ENCODE measurements at places on chromosomes 2 and 18.

- no peak for DNase-seq
These were observed 118.9 kb downstream of the WDR7 start for GRCh38 chr18:56770097-56770496.

- no peak for DNase-seq
These were observed 44.3 kb upstream of the SCLY start for GRCh38 chr2:238016526-238016925.

GRCh38 chr2:218152172-218152571 is 14.6 kb downstream of the CXCR1 start:
- DNase-seq: no peak

- DNase-seq: no peak
These were observed 187.6 kb downstream of the PTPRM start for GRCh38 chr18:7754725-7755181.

DNA sequence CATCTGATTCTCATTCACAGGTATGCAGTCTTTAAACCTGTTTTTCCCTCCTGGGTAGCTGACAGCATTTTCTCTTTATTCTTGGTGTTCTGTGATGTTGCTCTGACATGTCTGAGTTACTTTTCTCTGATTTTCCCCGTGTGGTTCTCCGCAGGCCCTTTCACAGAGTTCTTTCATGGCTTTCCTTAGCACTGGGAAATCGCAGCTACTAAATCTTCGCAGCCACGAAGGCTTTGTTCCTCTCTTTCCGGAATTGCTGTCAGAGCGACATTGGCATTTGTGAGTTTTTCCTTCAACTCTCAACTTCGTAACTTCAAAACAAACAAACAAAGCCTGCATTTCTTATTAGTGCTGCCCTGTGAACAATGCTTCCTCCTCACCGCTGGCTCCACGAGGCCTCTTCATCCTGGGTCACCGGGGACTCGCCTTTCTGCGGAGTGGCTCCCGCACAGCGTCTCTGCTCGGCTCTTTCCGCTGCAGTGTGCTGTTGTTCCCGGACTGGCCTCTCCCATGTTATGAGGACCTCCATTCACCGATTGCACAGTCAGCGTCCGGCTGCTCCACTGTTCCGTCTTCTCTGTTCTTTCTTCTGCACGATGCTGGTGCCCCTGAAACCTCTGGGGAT is 16.1 kb downstream of the COLEC11 start:
- DNase-seq: no peak

DNA sequence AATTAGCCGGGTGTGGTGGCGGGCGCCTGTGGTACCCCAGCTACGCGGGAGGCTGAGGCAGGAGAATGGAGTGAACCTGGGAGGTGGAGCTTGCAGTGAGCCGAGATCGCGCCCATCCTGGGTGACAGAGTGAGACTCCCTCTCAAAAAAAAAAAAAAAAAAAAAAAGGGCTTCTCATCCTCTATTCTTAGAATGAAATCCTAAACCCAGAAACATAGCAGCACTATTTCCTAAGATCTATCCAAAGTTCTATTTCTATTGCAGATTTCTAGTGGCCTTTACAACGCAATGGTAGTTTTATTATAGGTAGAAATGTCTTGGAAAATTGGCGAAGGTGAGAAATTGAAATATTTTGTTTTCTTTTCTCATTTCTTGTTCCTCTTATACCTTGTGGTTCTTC is 501.0 kb upstream of the SETBP1 start:
- DNase-seq: no peak

GRCh38 chr2:156323754-156324153 is 8.8 kb downstream of the NR4A2 start:
- no peak for DNase-seq
